Effector CD8-positive, alpha-beta T cell (primary cell): ENCODE measurements at places on chromosomes 2 and 18.

DNA sequence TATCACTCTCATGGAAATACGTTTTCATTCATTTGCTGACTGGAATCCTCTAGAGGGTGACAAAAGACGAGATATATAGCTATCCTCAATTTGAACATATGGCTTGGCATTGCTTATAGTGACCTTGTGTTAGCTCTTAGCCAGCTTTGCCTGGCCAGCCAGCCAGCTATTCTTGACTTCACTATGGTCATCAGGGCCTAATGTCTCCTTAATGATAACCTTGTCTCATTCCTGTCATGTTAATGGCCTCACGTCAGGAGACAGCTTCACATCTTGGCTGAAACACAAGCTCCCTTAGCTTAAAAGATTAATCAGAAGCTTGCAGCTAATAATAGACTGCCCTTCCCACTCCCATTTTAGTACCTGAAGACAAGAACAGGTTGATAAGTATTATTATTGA lies 1517.5 kb upstream of the PIK3C3 start:
- no peak for DNase-seq

DNA sequence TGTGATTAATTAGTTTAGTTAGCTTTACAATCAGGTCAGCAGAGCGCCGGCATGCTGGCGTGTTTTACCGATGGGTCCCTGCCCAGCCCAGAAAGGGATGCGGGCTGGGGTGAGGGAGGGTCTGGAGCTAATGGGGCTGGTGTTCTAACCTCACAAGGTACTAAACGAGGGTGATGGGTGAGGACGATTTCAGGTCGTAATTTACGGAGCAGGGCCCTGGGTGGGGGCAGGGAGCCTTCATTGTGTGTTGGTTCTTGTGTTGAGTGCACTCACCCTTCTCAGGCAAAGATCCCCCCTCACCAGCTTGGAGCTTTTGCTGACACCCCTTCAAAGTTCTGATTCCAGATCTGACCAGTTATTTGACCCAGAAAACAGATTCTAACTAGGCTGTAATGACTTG lies 39.5 kb downstream of the PTGR3 start:
- no peak for DNase-seq

DNA sequence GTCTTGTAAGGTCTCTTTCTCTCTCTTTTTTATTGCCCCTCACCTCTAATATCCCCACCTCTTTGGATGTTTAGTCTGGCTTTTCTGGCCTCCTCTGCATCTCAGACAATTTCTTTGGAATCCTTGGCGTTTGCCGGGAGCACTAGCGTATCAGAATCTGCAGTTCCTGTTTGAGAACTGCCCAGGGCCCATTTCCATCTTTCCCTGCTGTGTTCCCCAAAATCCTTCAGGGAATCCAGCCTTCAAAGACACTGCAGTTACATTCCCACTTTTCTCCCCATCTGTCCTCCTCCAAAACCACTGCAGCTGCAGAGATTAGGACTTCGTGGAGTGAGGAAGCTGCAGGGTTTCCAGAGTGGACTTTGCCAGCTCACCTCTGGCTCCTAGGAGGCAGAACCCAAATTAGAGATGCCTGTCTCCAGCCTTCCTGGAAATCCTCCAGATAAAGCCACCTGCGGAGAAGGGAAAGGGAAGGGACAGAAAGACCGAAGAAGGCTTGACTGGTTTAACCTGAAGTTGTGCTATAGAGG lies 2.7 kb downstream of the VSNL1 start:
- no peak for DNase-seq

- no peak for DNase-seq
Measured at GRCh38 chr2:149004836-149005235, 33.7 kb upstream of the LYPD6B start.

GRCh38 chr2:119531292-119531691 lies 7.0 kb upstream of the SCTR start:
- DNase-seq = no peak

DNA sequence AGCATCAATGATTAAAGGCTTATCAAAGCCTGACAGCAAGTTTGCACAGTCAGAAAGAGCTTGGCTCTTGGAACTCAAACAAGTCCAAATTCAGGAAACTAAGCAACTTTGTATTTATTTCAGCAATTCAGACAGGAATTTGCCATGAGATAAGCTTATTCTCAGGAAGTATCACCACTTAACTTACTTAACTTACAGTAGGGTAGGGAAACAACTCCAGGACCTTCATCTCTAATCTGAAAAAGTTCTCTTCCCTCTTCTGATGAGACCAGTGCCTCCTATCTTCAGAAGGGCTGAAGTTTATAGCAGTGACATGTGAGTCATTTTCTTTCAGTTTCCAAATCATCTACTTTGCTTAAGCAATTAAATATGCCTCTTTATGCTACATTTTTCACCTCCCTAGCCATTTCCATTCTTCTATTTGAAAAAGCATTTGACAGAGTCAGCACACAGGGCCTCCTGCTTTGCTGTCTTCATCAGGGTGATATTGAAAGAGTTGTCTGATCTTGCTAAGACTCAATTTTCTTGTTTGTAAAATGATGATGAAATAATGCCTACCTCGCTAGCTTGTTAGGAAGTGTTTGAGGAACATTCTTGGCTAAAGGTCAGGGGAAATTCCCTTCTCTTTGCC lies 389.5 kb downstream of the RND3 start:
- no peak for DNase-seq

DNA sequence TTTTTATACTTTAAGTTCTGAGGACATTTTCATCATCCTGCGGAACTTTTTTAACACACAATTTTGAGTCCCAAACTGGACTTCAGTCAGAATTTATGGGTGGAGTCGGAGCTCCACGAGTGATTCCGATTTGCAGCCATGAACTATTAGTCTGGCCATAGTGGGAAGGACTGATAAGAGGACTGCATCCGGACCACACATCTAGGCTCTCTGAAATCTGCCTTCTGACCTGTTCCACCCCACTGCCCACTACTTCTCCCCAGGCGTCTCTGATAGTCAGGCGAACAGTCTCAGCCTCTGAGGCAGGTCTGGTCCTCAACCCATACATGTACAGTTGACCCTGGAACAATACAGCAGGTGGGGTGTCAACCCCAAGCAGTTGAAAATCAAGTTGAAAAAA lies 5.2 kb downstream of the MRPL35 start:
- DNase-seq = no peak

DNA sequence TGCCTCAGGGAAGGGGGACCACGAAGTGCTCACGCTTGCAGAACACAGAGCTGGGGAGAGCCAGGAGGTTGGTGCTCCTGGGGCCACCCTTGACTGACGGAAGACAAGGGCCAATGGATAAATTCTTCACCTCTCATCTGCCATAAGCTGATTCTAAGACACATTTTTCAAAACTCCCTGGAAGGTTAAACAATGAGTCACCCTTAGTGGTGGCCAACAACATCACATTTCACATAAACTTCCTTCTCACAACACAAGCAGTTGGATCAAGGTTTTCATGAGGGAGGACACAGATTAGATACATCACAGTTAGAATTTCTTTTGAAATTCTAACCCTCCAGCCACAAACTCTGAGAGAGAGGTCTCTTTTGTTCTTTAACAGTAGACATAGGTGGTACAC lies 713.6 kb upstream of the POU3F3 start:
- DNase-seq = no peak

GRCh38 chr18:73118121-73118816 lies 250.5 kb upstream of the NETO1 start:
- DNase-seq = no peak

- no peak for DNase-seq
Measured at GRCh38 chr2:168541858-168542257, 85.8 kb downstream of the CERS6 start.

DNA sequence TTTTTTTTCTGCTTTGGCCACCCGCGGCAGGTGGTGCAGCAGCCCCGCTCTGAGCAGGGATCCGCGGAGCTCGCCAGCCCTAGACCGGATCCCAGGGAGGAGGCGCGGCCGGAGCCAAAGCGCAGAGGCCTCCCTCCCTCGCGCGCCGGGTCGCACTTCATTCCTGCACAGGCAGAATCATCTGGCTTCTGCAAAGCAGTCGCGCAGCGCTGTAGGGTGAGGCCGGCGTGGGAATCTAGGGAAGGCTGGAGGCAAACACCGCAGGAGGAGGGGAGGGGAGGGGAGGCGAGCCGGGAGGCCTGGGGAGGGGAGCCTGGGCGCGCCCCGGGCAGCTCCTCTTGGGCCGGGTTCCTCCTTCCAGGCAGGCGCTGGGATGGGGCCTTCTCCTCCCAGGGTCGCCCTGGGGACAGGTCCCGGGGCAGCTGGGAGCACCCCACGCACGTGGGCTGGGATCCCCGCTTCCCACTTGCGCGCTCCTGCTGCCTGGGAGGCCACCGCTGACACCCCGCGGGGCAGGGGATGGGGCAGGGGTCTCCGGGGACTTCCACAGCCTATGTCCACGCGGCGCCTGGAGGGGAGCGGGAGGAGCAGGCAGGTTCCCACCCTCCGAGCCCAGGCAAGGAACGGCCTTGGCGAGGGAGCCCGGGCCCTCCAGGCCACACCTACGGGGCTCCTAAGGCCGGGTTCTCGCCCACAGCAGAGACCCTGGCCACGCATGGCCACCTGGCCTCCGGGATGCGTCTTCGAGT lies 45.0 kb downstream of the MBP start:
- no peak for DNase-seq

DNA sequence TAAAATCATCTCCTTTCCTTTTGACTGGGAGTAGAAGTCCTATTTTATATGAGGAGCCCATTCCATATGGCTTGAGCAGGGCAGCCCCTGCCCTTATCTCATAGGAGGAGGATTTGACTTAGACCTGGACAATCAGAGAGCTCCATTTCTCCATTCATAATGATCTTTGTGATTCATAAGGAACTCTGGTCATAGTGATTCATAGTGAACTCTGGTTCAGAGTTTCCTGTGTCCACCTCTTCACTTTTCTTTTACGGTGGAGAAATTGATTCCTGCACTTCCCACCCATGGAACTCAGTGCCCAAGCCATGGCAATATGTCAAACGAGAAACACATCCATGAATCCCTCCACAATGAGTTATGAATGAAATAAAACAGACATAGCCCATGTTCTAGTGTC lies 12.8 kb upstream of the MYO3B start:
- no peak for DNase-seq

- DNase-seq = no peak
Measured at GRCh38 chr2:120403676-120404075, 57.7 kb downstream of the INHBB start.

GRCh38 chr2:126222278-126222677 lies 433.7 kb upstream of the GYPC start:
- DNase-seq = no peak

DNA sequence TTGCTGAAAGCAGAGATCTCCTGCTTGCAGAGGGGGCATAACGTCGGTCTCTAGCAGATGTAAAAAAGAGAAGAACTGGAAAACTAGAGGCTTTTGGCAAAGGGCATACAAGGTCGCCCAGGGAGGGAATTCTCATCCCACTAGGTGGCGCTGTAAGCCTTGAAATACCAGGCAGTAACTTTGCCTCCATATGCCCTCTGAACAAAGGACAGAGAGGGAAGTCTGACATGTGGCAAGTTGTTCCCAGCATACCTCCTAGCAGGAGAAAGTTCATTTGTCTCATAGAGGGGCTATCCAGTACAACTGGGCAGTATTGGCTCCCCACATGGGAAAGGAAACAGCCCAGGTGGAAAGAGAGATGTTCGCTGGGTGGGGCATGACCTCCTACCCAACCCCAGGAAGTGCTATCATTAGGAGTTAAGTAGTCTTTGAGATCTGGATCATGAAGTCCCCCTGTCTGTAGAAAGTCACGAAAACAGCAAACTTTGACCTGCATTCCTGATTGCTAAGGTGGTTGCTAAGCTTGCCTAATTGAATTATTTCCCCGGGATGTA lies 39.9 kb downstream of the STK17B start:
- DNase-seq = peak; percentile 10

DNA sequence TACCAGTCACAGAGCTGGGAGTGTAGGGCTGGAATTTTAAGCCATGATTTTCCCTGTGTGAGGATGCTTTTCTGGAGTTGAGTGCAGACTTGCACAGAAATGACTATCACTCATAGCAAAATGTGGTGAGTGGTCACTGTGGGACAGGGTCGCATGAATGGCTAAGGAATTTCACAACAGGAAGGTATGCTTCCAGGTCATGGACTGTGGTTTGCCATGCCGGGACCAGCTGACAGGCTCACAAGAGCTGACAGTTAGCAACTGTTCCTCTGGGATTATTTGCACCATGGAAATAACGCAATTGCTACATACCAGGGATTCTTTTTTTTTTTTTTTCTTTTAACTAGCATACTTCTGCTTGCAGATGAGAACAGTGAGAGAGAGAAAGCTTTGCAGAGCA lies 3.8 kb upstream of the UXS1 start:
- DNase-seq = no peak

DNA sequence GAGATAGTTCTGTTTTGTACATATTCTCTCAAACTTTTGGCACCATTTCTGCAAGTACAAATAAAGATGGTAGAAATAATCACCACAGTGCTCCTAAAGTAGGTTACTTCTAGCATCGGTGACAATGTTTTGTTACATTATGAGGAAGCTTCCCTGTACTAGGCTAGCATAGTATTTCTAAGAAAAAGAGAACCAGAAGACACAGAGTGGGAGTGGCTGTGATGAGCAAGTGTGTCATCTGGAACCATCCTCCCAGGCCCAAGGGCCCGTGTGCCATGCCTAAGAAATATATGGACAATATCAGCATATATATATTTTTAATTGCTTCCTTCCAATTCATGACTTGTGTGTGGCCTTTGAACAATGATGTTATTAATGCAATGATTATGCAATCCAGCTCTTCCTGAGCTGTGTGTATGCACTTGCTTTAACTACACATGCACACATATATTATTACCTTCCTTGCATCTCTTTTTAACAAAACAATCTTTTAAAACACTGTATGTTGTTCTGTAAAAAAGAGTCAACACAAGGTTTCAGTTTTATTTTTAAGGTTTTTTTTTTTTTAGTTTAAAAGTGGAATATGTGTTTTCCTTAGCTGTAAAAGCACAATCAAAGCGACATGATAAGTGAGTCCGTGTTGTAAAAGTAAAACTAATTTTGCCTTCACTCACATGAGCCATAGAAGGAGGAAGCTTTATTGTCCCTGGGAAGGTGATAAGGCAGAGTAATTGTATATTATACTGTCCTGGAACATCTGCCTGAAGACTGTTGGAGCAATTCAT lies 303.9 kb downstream of the ZNF407 start:
- no peak for DNase-seq

DNA sequence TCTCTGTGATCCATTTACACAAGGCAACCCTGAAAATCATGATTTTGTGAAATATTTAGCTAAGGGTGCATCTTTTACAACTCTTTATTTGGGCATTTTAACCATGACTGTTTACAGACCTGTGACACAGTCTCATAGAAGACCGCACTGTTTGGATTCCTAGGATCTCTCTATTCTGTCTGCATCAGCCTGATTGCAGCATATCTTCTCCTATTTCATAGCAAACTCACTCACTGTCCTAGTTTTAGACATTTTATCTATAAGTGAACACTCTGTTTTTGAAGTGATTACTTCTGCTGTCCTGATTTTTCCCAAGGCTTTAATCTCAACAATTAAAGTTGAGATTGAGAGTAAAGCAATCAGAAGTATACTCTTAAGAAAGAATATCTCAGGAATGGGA lies 56.2 kb downstream of the CAVIN2 start:
- DNase-seq = no peak

DNA sequence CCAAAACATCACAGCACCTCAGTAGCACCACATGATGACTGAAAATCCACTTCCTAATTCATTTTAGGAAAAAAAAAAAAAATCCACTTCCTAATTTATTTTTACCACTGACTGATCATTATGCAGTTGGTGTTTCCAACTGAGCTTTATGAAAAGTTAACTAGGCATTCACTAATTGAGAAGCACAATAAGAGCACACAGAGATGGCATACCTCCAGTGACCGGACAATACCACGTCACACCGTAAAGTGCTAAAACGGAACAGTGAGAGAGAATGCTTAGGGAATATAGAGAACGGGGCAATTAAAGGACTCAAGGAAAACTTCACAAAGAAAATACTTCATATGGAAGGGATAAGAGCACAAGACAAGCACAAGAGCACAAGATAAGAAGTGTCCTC lies 212.5 kb downstream of the NBAS start:
- no peak for DNase-seq
